Activated T-cell treated with anti-CD3 and anti-CD28 coated beads, Interleukin-2, amount 50 U/mL, for 4 hours (primary cell): ENCODE measurements at places on chromosomes 3 and 15. TPM values are rescaled to one million over a fixed set of nuclear protein-coding genes. Genes with fewer than 3 reads are reported as not detected.

Gene LRRC2
- 0.03 TPM for total RNA-seq

Gene CTXN2
- not detected for total RNA-seq

GRCh38 chr3:17431004-17431403 is 311.4 kb downstream of the TBC1D5 start:
- no peak for DNase-seq

DNA sequence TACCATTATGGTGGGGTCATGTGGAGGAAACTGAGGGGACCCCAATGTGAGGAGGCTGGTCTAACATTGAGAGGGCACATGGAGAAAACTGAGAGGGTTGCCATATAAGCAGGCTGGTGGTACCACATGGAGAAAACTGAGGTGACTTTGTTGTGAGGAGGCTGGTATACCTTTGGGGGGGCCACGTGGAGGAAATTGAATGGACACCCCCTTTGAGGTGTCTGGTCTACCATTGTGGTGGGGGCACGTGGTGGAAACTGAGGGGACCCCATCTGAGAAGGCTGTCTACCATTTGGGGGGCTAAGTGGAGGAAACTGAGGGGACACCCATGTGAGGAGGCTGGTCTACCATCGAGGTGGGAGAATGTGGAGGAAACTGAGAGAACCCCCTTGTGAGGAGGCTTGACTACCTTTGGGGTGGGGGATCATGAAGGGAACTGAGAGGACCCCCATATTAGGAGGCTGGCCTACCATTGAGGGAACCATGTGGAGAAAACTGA is 163.8 kb downstream of the FBLN2 start:
- DNase-seq, result no peak

GRCh38 chr3:185517387-185518130 is 18.7 kb upstream of the TMEM41A start:
- no peak for DNase-seq
